ENCODE measurements at places on chromosomes 1 and 21.

DNA sequence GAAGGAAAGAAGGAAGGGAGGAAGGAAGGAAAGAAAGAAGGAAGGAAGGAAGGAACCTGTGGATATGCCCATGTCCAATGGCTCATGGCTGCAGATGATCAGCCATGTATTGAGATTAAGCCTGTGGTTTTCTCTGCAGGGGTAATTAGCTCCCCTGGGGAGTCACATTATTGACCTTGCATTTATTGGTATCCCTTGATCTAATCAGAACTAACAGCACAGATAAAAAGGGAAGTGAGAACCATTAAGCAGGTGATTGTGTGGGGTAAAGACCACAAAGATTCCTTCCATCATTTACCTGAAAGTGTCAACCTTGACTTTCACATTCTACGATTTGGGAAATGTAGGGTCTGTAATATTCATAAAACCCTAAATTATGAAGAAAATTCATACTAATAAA, 390.7 kb downstream of the BRINP2 start:
- no peak for DNase-seq

GRCh38 chr21:31358158-31358557, 14.1 kb upstream of the TIAM1 start:
- DNase-seq: no peak

- DNase-seq: no peak
These were observed 1.1 kb upstream of the FNDC10 start for GRCh38 chr1:1600861-1601563.

GRCh38 chr1:231666220-231666936, 39.8 kb downstream of the DISC1 start:
- no peak for DNase-seq

DNA sequence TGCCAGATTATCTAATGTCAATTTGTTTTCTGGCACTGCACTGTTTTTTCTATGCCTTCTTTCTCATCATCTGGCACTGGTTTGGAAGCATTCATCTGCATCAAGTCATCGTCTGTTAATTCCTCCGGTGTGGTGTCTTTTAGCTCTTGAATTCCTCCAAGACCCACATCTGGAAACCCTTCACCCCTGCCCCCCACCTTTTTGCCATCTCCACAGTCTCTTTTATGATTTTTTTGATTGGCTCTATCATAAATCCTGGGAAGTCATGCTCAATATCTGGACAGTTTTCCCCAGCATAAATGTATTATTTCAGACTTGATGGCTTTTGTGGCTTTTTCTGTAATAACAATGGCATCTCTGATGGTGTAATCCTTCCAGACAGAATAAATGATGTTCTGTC, 10.4 kb upstream of the KCNK1 start:
- DNase-seq: no peak

DNA sequence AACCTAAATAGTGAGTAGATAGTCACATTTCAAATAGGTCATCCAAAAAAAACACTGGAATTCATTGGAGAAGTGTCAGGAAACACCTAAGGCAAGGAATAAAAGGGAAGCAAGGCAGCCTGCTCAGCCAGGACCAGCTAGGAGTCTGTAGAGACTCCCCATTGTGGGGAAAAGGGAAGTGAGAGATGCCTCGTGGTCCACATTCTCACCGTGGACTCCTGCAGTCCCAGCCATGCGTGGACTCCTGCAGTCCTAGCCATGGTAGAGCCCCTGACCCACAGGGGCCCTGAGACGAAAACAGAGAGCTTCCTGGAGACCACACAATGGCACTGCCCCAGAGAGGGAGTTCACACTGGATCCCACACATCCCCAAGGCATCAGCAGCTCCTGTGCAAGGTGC, 97.5 kb downstream of the LRIG2 start:
- no peak for DNase-seq

- peak; percentile 44 for DNase-seq
These were observed 164.2 kb upstream of the C1orf21 start for GRCh38 chr1:184222652-184223052.

DNA sequence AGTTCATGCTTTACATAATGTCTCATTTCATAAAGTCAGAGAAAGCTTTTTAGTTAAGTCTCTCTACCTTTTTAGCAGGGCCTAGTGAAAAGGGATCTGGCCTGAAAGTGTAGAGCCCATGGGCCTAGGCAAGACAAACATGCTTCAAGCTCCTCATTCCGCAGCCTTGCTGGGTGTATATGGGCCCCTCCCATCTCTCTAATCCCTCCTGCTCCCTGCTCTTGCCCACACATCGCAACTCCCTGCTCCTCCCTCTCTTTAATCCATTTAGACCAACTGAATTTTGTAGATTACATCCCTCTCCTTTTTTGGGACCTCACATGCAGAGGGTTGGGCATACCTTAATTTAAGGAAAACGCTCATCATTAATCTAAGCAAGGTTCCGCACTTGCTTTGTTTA, 42.3 kb upstream of the CCDC190 start:
- DNase-seq: no peak

DNA sequence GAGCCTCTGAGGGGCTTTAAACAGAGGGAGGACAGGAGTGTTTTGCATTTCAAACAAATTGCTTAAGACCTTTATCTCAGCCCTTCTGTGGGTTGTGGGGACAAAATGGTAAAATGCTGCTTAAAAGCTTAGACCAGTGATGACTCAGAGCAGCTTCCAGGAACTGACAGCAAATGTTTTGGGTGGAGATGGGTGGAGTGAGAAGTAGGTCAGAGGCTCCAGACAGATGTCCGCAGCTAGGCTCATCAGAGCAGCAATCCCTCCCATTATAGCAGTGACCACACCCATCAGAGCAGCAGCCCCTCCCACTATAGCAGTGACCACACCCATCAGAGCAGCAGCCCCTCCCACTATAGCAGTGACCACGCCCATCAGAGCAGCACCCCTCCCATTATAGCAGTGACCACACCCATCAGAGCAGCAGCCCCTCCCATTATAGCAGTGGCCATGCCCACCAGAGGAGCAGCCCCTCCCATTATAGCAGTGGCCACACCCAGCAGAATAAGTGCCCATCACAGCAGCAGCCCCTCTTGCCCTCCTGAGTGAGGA, 532.2 kb downstream of the MATN1 start:
- peak; percentile 70 for DNase-seq

GRCh38 chr1:156912861-156913808, 7.3 kb upstream of the LRRC71 start:
- DNase-seq: no peak

DNA sequence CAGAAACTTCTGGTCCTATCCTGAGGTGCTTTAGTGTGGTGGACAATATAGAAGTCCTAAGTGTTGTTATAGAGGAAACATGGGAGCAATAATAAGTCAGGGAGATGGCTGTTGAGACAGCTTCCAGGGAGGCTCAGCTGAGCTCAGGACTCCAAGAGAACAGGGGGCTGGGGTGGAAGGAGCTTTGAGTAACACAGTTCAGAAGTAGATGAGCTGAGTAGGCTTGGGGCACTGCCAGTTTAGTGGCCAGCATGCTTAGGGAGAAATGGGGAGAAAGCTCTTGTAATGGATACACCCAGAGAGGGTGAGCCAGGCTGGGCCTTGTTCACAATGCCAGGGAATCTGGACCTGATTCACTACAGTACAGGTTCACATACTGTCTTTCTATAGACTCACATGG, 201.6 kb downstream of the DAB1 start:
- no peak for DNase-seq

DNA sequence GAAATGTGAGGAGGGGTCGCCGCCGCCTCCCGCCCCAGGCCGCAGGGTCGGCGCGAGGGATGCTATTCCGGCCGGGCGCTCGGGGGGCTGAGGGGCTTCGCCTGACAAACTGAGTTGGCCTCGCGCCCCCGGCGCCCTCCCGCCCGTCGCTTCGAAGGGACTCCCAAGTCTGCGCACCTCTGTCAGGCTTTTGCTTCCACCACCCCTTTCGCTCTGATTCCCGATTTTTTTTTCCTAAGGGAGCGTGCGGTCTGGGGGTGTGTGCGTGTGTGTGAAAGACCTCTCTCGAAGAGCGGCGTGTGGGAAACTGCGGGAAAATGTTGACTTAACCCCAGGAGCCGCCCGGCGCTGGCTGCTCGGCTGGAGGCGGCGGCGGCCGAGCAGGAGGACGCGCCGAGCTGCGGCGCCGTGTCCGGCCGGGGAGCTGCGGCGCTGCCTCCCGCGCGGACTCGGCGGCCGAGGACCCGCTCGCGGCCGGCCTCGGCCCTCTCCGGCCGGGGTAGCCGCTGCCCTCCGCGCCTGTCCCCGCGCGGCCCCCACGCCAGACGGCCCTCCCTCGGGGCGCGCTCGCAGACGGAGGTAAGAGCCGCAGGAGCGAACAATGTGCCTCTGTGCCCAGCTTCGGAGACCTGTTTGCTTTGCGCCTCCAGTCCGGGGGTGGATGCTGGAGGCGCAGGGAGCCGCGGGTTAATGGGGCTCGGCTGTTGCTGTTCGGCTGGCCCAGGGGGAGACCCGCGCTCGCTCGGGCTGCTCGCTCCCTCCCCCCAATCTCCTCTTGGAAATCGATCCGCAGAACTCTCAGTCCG, 1.1 kb downstream of the ADGRL2 start:
- DNase-seq: peak; percentile 46

- no peak for DNase-seq
These were observed 83.3 kb downstream of the CYYR1 start for GRCh38 chr21:26489781-26490180.

GRCh38 chr1:91650764-91651163, 150.1 kb downstream of the CDC7 start:
- DNase-seq: no peak

GRCh38 chr1:197519741-197520334, 251.8 kb downstream of the CRB1 start:
- peak; percentile 8 for DNase-seq

DNA sequence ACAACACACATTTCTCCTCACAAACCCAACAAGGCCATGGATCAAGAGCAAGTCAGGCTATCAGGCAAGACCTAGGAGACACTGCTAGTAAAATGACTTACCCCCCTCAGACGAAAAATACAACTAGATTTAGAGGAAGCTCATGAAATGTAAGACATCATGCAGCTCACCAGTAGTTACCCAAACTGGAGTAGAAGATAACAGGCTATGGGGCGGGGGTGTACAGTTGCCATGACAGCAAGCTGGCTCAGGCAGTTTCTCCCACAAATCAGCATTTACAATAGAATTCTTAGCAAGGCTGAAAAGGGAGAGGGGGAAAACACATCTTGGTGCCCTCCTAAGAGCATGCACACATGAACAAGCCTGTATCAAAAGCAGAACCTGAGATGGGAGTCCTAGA, 13.9 kb downstream of the TPM3 start:
- no peak for DNase-seq

DNA sequence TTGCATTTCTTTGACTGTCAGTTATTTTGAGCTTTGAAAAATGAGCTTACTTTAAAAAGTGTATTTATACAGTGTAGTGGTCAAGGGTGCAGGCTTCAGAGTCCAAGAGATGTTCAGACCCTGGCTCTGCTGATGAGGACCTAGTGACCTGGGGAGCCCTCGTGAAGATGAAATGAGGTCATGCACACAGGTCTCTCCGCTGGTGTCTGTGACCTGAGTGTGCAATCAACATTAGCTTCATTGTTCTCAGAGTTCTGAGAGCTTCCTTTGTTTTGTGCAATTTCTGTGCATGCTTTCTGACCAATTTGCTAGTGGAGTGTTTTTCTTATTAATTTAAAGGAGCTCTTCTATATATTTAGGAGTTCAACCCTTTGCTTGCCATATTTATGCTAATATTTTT, 71.3 kb downstream of the RIPK4 start:
- DNase-seq: no peak

DNA sequence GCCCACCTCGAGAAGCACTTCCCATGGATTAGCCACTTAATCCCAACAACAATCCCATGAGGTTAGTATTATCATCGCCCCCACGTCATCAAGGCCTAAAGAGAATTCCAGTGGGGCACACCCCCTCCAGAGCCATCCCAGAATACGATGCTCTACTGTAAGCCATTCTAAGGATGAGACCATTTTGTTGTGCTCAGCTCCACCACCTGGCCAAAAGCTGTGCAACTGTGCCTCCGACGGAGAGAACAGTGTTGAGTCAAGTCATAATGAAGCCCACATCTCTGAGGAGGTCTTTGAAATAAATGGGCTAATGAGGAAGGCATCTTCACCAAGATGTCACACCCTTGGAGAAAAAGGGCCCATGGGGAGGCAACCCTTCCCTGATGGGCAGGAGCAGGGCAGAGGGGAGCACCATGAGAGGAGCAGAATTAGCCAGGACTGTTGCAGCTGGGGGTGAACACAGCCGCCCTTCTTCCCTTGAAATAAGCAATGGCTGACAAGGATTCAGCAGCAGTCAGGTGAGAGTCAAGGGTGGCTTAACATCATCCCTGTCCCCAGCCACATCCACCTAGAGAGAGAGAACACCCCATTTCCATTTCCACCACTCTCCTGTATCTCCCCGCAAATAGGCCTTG, 14.6 kb downstream of the SYF2 start:
- DNase-seq: no peak

DNA sequence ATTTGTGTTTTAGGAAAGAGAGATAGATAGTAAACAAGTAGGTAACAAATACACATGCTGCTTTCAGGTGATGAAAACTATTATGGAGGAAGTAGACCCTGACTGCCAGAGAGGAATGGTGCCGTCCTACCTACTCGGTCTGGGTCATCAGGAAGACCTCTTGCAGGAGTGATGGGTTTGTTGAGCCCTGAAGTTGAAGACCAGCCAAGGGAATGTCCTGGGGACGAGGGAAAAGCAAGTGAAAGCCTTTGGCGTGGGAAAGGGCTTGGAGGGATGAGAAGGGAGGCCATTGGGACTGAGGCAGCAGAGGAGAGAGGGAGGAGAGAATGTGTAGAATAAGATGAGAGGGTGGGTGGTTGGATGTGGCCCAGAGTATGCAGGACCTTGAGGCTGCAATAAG, 379.5 kb upstream of the USP24 start:
- DNase-seq: no peak

GRCh38 chr1:84145068-84145467, 997 bp downstream of the PRKACB start:
- DNase-seq: no peak

GRCh38 chr21:44024257-44024656, 12.1 kb downstream of the TRAPPC10 start:
- DNase-seq: no peak

- no peak for DNase-seq
These were observed 11.0 kb downstream of the DNM3 start for GRCh38 chr1:171852272-171852671.

DNA sequence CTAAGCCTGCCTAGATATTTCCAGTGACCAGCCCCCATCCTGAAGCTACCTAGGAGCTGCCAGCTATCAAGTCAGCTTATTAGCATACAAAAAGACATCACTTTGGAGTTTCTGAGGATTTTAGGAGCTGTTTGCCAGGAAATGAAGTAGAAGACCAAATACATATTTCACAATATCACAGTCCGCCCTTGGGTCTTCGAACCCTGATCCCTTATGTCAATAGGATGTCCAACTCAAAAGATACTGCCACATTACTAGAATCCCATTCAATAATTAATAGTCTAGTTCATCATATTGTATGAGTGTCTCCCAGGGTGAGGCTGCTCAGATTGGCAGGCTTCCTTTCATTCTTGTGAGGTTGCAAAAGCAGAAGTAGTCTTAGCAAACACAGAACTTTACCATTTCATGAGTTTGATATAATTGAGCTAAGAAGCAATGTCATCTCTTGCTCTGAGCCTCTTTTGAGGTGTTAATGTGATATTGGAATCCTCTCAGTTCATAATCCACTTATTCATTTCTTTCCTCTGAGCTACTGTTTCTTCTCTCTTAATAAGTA, 13.6 kb downstream of the IPO9 start:
- DNase-seq: no peak

- DNase-seq: no peak
These were observed 209.5 kb downstream of the SMYD3 start for GRCh38 chr1:246297279-246298265.

Measured in SW480 (cell line).